Activated CD4-positive, alpha-beta T cell treated with anti-CD3 and anti-CD28 coated beads for 1 hour (primary cell): ENCODE measurements at places on chromosomes 2 and 18.

GRCh38 chr18:68965817-68966216 lies 167.9 kb downstream of the CCDC102B start:
- DNase-seq, result no peak

- DNase-seq, result no peak
Observed at GRCh38 chr2:240775905-240776304, 44.1 kb downstream of the KIF1A start.

GRCh38 chr2:46034535-46034934 lies 262.7 kb upstream of the EPAS1 start:
- DNase-seq, result no peak

GRCh38 chr2:99662761-99663341 lies 173.0 kb upstream of the REV1 start:
- DNase-seq, result no peak

GRCh38 chr2:121319941-121320340 lies 34.9 kb upstream of the TFCP2L1 start:
- no peak for DNase-seq

GRCh38 chr18:48326901-48327675 lies 82.1 kb downstream of the ZBTB7C start:
- no peak for DNase-seq
